ENCODE measurements at places on chromosomes 5 and 9.
A peak's percentile ranks its signal among the peaks of the same experiment; 100 is the strongest.

DNA sequence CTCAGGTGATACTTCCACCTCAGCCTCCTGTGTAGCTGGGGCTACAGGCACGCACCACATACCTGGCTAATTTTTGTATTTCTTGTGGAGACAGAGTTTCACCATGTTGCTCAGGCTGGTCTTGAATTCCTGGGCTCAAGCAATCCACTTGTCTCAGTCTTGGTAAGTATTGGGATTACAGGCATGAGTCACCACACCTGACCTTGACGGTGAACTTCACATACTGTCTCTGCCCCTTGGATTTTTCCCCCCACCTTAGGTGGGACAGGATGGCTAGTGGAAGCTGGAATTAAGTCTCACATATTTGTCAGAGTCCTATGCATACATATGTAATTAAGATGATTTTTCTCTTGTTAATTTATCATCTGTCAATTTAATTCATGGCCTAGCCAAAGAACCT lies 20.9 kb upstream of the RFK start:
- no peak for DNase-seq

GRCh38 chr5:159091065-159091464 lies 8.7 kb downstream of the EBF1 start:
- no peak for DNase-seq

DNA sequence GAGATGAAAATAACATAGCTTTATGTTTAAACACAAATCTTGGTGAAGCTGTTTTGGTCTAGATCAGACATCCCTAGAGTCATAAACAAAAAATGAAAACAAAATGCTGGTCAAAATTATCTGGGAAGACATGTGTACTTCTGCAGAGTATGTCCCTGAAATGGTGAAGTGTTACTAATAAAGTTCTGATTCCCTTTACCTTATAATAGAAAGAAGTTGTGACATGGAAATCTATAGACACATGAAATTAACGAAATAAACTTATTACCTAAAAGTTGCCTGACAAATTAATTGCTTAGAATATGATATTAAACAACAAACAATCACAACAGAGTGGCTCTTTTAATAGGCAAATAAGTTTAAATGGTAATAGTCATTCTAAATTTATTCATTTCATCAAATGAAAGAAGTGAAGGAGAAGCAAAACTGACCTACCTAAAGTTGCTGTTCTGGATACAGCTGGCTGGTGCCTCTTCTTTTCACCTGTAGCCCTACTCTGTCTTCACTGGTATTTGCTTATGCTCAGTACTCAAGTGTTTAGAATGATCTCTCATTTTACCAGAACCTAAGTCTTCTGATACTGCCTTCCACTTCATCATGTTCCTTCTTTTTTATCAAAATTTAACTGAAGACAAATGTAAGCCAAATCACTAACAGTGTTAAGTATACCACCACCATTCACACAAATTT lies 38.8 kb downstream of the FNIP1 start:
- DNase-seq = no peak

GRCh38 chr9:19934301-19934871 lies 145.5 kb upstream of the SLC24A2 start:
- DNase-seq = no peak

DNA sequence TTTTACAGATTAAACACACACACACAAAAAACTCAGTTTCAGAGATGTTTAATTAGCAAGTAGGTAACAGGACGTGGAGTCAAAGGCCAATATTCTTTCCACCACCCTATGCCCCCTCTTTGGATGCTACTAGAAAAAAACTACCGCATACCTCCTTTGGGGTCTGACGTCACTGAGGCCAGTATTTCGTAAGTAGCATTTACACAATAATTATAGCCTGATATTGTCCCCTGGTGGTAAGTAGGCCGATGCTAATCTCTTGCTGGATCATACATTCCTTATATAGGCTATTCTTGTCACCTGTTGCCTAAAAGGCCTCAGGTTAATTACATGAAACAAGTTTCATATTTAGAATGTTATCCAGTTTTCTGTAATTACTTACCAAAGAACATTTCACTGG lies 21.0 kb upstream of the SMARCA2 start:
- no peak for DNase-seq

DNA sequence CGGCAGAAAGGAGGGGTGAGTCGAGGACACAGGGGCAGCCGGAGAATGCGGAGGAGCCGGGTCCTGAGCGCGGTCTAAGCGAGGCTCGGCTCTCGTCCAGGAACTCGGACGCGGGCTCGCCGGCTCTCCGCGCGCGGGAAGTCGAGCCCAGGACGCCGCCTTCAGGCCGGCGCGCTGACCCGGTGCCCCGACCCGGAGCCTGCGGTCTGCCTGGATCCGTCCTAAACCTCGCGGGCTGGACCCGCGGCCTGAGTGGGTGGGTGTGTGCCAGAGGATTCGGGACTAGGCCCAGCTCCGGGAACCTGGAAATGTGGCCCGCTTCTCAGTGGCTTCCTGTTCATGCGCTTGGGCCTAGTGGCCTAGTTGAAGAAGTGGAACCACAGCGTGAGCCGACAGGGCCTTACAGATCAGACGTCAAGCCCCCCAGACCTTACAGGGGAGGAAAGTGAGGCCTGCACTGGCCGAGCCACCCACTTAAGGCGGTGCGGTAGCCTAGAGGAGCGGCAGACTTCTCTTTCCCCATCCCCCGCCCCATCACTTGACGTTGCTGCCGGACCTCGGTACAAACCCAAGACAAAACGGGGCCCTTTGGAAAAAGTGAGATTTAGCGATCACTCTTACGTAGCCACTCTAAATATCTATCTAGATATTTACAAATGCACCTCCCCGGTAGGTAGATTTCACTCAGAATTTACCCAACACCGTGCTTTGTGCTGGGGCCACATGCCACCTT lies 1.2 kb downstream of the CDKN2B-AS1 start:
- no peak for DNase-seq

DNA sequence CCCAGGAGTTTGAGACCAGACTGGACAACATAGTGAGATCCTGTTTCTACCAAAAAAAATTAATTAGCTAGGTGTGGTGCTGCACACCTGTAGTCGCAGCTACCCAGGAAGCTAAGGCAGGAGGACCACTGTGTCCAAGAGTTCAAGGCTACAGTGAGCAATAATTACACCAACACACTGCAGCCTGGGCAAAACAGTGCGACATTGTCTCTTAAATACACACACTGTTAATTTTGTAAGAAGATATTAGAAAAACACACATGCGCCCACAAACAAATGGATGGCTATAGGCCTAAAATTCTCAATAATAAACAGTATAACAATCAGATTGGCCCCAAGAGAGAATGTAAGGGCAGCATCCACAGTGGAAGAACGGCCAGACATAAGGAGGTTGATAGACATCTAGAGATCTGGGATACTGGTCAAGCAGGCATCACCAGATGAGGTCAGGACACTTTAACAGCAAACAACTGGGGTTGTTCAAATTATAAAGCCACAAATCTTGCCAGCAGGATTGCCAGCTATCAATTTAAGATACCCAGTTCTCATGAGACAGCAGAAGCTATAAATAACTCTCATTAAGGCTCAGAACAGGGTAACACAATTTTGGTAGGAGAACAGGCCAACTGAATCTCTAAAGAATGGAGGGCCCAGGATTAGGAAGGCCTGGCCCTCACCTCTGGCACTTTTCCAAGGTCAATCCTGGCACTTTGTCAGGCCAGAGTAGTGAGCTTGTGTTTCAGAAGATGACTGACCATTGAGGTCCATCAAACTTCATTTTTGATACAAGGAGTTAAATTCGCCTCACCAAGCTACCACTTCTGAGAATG lies 29.5 kb downstream of the GOLPH3 start:
- DNase-seq = no peak

DNA sequence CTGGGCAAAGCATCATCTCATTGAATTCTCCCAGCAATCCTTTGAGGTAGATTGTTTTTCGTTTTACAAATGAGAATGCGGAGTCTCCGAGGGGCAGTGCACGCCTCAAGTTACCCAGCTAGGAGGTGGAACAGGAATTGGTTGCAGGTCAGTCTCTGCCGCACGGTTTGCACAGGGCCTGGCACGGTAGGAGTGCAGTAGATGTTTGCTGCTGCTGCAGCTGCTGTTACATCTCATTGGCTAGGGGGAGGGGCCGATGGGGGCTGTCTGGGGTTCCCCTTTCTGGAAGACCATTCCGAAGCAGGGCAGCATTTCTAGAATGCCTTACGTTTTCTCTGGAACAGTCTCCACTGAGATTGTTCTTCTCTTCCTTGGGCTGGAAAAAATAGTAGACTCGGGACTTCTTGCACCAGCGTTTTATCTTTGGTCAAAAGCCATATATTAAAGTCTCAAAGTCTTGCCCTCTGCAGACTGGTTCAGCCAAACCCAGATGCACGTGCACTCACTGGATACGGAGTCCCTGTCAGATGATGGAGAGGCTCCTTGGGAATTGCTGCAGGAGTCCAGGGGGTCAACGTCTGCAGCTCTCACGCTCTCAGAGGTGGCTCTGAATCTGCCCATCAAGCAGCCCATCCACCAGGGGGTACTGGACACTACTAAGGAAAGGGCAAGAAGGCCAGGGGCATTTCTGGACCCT lies 1.2 kb downstream of the USP20 start:
- DNase-seq = peak; percentile 26

GRCh38 chr9:76643399-76644117 lies 120.7 kb upstream of the PCA3 start:
- no peak for DNase-seq

DNA sequence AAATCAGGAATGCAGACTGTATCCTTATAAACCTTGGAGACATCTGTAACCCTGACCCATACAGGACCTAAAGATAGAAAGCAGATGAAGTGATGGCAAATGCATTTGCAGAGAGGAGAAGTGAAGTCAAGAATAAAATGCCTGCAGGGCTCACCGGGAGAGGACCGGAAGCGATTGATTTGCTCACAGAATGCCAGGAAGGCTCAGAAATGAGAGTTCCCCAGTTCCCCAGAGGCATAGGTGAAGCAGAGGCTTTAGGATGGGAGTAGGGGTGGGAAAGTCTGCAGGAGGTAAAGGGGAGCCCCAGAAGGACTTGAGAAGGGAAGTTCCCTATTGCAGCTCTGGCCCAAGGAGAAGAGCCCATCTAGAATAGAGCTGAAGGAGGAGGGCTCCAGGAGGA lies 63.9 kb upstream of the TNFAIP8 start:
- no peak for DNase-seq

DNA sequence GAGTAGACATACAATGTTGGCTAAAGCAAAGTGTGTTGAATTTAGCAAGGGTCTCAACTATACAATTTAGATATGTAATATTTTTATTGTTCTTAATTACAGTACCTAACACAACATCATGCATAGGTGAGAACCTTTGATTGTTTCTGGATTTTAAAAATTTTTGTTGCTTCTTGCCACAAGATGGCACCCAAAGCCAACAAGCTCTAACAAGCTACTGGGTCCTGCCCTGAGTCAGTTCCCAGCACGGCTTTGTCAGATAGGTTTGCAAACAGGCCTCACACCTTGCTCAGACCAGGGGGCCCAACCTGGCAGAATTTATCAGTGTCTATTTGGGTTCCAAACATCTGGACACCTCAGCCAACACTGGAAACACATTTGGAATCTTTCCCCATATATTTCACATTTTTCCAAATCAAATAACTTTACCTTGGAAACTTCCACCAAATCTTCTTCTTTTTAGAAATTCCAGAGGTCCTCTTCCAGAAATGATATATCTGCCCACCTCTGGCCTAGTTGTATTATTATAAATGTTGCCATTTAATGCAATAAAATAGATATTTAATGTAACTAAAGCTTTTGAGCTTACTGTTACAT lies 49.5 kb upstream of the EGFLAM start:
- DNase-seq = no peak

- peak; percentile 53 for DNase-seq
Observed at GRCh38 chr5:160118349-160119141, 705 bp downstream of the PWWP2A start.

DNA sequence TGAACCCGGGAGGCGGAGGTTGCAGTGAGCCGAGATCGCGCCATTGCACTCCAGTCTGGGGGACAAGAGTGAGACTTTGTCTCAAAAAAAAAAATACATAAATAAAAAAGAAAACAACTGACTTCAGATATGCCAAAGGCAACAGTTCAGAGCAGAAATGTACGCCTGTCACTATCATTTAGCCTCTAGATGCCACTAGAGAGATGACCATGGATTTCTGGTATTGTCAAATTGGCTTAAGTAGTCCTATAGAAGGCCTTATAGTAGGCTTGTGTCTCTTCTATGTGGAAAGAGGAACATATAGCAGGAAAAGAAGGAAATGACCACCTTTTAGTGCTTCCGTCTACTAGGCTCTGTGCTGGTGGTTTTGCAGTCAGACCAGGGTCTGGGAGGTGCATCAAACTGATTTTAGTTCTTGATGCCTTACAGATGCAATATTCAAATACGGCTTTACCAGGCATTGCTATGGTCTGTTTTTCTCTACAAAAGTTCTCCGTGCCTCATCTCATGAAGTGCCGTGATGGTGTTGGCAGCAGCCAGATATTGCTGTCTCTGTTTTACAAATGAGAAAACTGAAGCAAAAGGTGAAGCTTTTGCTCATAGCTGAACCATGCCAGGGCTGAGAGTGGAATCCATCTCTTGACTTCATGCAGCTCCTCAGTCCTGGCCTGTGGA lies 17.2 kb downstream of the AGXT2 start:
- DNase-seq = no peak

- no peak for DNase-seq
Observed at GRCh38 chr9:130661451-130662098, 2.8 kb upstream of the PRDM12 start.

DNA sequence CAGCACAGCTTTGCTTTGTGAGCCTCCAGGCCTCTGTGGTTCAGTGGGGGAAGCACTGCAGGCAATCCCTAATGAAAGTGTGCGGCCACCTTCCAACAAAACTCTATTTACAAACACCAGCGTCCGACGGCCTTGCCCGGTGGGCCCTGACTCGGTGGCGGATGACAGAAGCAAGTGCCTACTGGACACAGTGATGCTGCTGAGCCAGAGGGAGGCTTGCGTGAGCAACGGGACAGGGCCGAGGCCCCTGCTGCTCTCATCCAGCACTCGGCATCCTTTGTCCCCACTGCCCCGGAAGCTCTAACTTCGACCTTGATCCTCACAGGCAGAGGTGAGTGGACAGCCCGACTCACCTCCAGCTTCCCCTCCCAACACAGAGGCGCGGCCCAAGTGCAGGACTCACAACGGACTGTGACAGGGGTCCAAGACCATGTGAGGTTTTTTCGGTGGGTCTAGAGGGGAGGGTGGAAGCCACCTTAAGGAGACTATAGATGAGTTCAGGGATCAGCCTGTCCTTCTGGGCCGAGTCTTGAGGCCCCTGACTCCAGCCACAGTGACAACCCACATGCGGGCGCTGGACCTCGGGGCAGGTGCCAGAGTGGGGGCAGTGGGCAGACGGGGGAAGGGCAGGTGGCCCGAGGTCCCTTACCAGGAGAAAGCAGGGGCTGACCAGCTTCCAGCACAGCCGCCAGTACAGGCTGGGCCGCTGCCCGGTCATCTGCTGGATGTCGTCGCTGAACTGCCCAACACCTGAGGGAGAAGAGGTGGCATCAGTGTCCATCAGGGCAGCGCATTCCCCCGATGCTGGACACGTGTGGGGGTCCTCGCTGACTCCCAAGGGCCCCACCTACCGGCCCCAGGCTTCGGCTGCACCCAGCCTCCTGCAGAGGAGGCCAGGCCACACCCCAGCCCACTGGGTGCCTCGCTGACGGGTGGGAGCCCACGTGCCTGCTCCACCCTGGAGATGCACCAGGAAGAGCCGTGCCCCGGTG lies 39.4 kb downstream of the SLC6A3 start:
- DNase-seq = no peak
